Progenitor cell of endocrine pancreas (in vitro differentiated cells): ENCODE measurements at places on chromosomes 13 and 19.

DNA sequence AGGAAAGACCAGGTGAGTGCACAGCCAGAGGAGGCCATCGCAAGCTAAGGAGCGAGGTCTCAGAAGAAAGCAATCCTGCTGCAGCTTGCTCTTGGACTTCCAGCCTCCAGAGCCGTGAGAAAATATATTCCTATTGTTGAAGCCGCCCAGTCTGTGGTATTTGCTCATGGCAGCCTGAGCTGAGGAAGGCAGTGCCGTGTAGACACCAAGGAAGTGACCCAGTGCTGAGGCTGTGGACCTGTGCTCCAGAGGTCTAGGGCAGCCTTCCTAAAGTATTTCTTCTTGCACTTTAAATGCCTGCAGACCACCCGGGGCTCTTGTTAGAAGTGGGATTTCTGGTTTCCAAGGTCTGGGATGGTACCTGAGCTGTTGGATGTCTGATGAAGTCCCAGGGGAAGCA is 158.5 kb upstream of the KL start:
- DNase-seq: no peak

DNA sequence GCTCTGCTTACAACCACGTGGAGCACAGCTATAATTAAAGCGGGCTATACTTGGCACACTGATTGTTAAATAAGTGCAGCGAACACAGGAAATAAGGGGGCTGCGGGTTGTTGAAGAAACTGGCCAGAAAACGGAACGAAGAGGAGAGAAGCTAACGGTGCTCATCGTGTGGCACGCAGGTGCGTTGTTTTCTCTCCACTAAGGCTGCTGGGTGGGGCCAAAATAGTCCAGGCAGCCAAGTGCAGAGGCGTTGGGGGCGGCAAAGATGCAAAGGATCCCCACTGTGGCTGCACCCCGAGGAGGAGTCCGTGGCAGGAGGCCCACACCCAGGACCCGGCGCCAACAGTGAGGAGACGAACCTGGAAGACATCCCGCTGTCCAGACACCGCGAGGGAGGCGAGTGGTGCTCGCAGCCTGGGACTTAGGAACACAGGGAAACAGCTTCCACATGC is 8.1 kb upstream of the ARL11 start:
- no peak for DNase-seq

GRCh38 chr13:30857018-30857417 is 49.1 kb upstream of the MEDAG start:
- no peak for DNase-seq

- no peak for DNase-seq
Measured at GRCh38 chr19:13935765-13936510, 2.3 kb downstream of the PODNL1 start.

GRCh38 chr19:42471554-42472249 is 29.0 kb upstream of the CXCL17 start:
- DNase-seq: no peak

DNA sequence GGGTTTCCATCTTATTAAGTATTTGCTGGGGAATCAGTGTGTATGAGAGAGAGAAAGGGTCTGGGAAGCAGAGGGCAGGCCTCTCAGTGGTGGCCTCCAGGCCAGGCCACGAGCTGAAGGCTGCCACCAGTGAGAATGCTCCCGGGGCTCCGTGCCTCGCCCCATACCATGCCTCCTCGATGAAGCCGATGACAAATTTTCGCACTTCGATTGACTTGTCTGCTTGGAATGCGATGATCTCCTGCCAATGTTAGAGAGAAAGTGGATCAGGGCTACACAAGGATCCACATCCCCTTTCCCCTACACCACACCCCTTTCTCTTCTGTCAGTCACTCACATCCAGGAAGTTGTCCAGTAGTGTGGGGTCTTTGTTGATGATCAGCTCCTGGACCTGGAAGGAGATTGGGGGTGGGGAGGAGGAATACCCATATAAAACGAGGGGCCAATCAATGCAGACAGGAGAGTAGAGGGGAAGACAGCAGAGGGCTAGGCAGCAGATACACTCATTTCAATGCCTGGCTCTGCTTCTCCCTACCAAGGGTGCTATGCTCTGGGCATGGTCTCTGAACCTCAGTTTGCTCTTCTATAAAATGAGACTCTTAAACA is 10.7 kb downstream of the SYMPK start:
- no peak for DNase-seq

GRCh38 chr13:19173752-19174151 is 7.9 kb downstream of the TUBA3C start:
- DNase-seq: no peak

DNA sequence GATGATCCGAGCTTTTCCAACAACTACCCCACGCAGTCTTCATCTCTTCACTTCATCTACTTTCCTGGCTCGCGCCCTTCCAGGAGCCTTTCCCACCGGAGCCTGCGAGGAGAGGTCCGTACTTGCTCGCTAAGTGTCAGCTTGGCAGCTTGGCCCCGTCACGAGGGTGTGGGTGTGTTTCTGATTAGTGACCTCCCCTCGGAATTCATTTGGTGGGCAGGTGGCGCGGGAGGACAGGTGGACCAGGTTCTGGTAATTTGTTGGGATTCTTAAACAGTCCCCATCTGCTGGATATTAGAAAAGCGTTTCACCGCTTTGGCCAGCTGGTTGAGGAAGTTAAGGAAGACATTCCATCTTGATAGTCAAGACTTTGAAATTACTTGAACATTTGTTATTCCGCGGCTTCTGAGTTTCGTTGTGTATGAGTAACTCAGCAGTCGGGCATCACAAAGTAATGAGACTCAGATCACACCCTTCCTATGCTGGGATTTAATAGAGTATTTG is 515 bp downstream of the UFM1 start:
- peak; percentile 32 for DNase-seq

GRCh38 chr13:112233716-112234115 is 142.4 kb upstream of the SPACA7 start:
- no peak for DNase-seq

DNA sequence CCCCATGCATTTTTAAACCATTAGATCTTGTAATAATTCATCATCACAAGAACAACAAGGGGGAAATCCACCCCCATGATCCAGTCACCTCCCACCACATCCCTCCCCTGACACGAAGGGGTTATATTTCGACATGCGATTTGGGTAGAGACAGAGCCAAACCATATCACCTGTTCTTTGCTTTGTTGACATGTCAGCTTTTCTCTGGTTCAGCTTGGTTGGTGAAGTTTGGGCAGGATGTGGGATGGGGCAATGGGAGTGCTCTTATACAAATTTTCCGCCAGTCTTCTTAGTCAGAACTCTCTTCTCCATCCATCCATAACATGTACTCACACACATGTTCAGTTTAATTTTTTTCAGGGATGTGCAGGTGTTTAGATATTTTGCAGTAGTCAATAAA is 12.9 kb downstream of the TPP2 start:
- no peak for DNase-seq

DNA sequence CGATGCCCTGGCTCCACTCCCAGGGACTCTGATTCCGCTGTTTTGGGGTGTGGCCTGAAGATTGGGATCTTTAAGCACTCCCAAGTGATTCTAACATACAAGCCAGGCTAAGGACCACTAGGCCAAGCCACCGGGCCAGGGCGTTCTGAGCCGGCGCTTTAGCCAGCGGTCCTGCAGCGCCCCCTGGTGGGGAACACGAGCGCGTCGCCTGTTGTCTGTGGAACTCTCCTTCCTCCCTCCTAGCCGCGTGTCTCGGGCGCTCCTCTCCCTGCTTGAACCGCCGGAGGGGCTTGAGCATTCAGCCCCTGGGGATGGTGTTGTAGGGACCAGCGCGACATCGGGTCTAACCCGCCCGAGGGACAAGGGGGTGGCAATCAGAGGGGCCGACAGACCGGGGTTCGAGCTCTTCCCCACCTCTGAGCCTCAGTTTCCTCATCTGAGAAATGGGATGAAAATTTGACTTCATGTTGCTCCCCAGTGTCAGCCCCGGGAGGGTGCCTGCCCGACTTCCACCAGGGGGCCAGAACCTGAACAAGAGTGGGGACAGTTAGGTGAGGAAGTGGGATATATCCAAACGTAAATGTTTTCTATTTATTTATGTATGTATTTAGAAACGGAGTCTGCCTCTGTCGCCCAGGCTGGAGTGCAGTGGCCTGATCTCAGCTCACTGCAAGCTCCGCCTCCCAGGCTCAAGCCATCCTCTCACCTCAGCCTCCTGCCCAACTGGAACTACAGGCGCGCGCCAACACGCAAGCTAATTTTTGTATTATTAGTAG is 18.0 kb upstream of the PNMA8B start:
- peak; percentile 85 for DNase-seq

DNA sequence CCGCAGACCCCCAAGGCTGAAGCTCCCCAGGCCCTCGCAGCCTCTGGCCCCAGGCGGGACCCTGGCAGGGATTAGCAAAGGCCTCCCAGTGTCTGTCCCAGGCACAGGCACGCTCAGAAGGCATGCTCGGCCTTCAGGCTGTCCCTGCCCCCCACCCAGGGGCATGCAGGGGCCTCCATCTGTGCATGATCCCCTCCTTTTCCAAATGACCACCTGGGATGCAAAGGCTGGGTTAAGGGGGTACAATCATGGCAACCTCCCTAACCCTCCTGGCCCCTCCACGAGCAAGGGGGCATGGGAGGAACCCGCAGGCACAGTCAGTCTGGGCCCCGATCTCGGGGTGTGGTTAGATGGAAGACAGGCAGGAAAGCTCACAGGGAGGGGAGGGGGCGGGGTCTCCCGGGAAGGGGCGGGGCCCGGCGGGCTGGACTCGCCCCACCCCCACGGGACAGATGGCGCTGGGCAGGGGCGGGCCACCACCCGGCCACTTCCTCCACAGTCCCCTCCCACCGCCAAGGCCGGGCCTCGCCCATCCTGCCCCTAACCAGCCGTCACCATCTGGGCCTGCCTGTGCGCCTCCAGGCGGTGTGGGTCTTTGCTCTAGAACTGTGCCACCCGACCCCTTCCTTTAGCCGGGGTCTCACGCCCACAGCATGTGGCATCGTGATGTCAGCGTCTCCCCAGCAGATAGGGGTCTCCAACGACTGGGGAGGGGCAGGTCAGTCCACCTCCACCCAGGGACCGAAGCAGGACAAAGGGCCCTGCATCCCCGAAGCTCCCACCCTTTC is 7.0 kb upstream of the REXO1 start:
- no peak for DNase-seq

GRCh38 chr19:16235811-16236652 is 38.3 kb downstream of the AP1M1 start:
- no peak for DNase-seq

DNA sequence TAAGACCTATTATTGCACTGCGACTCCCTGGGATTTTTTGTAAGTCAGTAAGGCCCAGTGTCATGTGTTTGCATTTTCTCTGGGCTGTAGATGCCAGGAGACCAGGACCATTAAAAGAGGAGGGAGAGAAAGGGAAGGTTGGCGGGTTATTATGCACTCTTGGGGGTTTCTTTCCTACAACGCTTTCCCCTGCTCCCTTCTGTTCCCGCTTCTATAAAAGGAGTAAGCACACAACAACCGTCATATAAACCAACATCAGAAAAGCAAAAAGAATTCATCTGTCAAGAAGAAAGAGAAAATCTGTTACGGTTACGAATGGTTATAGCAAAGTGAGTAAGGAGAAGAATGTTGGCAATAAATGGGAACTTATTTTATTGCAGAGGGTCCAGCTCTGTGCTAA is 541.8 kb downstream of the IRS2 start:
- DNase-seq: no peak

- DNase-seq: no peak
Measured at GRCh38 chr19:1606138-1606651, 933 bp upstream of the UQCR11 start.

DNA sequence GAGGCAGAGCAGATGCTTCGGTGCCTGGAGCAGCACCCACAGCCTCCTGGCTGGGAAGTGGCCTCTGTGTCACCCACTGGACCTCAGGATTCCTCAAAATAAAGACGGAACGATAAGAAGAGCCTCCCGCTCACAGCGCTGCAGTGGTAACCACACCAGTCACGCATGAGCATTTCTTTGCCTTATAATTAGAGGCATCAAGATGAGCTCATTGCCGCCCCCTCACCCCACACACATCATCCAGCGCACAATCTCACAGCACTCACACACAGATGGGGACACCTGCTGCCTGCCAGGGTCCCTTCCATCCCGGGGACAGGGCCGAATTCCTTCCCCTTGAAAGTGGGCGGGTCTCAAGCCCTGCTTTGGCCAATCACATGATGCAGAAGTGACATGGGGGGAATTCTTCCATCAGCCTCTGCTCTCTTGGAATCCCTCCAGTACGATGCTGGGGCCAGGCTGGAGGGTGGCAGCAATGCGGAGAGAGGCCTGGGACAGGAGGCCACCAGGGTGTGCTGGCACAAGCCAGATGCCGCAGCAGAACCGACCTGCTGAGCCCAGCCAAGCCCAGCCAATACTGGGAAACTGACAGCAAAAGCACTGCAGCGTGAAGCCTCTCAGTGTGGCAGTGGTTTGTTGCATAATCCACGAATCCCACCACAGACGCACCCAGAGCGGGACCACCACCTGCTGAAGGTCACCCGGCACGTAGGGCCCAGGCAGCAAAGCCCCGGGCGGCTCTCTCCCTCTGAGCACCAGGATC is 16.0 kb downstream of the PIP5K1C start:
- no peak for DNase-seq

- no peak for DNase-seq
Measured at GRCh38 chr13:40999416-40999815, 19.7 kb downstream of the ELF1 start.

DNA sequence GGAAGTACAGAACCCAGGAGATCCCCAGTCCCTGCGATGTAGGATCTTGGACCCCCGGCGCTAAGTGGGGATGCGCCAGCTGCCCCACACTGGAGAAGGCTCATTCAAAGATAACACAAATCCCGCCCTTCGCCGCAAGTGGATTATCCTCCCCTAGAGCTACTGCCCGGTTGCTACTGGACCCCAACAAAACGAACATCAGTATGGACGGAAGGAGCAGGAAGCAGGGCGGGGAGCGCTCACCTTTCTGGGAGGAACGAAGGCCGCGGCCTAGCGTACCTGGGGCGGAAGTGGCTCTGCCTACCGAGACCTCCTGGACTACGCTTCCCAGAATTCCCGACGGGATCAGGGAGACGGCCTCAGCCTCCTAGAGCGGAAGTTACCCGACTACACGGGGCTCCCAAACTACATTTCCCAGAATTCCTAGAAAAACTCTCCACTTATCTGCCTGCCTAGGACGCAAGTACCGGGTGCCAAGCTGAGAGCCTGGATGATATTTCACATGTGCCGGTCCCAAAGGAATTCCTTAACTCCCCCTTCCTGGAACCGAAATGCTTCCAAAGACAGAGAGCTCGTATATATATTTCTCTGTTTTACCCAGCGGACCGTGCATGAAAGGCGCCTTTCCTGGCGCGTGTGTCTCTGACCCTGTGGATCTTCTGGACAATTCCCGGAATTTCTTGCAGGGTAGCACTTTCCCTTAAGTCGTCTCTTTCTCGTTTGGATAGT is at the start of gene ZNF112:
Gene ZNF112, minus strand, starts transcription at position 298 of the 729 bp plus-strand sequence. CDS start 16,141 bp downstream, outside the sequence.
- DNase-seq: peak; percentile 71
